ENCODE measurements at places on chromosomes 2 and 18.

- DNase-seq, result no peak
These were observed 44.2 kb downstream of the TACR1 start for GRCh38 chr2:75155115-75155514.

- no peak for DNase-seq
These were observed 14.0 kb downstream of the STAM2 start for GRCh38 chr2:152161598-152161997.

- no peak for DNase-seq
These were observed 86.1 kb downstream of the INPP5D start for GRCh38 chr2:233146194-233146593.

DNA sequence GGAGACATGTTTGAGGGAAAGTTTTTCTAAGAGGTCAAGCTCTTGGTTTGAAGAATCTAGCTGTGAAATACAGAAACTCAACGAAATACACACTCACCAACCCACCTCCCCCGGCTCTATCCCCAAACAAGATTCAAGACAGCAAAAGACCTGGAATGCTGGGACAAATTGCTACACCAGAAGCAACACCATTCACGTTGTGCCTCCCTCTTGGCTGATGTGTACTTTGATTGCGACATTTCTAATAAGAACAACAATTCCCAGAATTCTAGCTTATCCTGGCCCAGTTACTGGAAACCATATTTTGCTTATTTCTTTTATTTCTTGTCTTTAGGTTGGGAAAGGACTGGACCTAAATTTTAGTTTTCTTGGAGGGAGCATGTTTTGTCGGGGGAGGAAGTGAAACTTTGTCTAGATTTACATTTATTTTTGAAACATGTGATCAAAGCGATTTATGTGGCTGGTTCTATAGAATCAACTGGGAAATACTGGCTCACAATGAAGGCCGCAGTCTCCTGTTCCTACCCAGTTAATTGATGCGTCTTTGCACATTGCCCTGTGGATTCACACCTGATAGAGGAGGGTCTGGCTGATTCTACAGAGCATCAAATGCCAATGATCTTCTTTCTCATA lies 29.6 kb upstream of the LPIN1 start:
- no peak for DNase-seq

DNA sequence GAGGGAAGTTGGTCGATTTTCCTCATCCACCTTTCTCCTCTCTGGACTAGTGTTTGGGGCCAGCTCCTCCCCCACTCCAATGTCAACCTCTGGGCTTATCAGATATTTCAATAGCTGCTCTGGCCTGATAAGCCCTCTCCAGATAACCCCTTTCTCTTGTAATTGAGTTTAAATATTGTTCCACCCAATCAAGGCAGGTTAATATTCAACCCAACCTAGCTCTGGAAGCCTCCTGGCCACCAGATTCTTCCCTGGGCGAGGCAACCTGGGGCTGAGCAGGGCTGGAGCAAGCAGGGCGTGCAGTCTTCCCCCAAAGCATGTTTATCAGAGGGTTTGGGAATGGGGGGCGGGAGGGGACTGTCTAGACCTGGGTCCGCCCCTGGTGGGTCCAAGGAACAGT lies 73.8 kb downstream of the TFCP2L1 start:
- DNase-seq, result no peak

GRCh38 chr2:234050455-234051135 lies at the start of gene SPP2:
TSS of gene SPP2 (plus strand) at chr2:234050702. CDS start at chr2:234050787, 85 bp downstream.
- no peak for DNase-seq

- no peak for DNase-seq
These were observed 4.0 kb downstream of the CASP10 start for GRCh38 chr2:201186982-201187381.

DNA sequence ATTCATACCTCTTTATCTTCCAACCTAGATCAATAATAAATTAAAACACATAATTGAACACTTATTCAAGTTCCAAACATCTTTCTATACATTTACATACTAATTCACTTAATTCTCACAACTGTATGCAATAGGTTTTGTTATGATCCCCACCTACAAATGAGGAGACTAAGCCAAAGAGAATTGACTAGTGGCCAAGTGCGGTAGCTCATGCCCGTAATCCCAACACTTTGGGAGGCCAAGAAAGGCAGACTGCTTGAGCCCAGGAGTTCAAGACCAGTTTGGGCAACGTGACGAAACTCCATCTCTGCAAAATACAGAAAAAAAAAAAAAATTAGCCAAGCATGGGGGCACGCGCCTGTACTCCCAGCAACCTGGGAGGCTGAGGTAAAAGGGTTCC lies 36.8 kb downstream of the KCNG3 start:
- DNase-seq, result no peak

DNA sequence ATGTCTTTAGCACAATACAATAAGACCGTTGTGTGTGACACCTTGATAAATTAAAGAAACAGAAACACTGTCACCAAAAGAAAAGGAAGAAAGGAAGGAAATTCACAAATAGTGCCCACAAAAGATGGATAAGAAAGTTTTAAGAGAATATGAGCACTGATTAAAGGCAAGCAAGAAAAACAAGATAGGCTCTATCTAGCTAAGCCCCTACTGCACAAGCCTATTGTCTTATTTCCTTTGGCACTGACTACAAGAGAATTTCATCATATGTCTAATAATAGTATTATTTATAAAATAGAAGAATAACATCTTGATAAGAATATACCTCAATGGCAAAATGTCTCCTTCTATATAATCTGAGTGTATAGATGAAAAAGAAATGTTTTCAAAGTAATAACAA lies 335.7 kb downstream of the NCKAP5 start:
- DNase-seq, result no peak

DNA sequence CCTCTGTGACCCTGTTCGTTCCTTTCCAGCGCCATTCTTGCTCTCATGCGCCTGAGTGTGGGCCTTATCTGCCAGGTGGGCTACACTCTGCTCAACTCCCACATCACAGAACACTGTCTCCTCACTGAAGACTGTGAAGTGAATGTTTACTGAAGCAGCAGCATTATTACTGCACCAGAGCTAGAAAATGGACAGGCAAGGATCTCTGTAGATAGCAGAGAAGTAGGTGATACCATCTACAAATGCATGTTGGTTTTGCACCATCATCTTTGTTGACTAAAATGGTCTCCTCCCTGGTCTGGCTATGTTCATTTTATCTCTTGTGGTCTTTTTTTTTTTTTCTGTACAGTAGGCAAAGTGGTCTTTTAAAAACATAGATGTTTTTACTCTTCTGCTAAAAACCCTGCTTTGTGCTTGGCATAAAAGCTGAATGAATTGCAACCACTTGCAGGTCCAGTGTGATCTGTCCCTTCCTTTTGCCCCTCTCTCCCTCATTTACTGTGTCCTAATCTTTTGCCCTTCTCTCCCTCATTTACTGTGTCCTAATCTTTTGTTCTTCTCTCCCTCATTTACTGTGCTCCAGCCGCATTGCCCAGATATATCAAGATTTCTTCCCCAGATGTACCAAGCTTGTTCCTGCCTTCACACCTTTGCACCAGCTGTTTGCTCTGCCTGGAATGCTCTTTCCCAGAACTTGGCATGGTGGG lies 35.4 kb downstream of the BABAM2 start:
- DNase-seq, result no peak

Measured in NCI-H526 treated with DMSO at 0.1 percent for 48 hours (cell line).